Sigmoid colon (tissue), 7 donors: ENCODE measurements at places on chromosomes 2 and 18. TPM values are rescaled to one million over a fixed set of nuclear protein-coding genes. Genes with fewer than 3 reads are reported as not detected.

The SLC25A52 gene
- not detected for total RNA-seq

The EMILIN1 gene
- total RNA-seq: 333 TPM

The COX5B gene
- 796 TPM for total RNA-seq

GRCh38 chr2:239181074-239181902, 219.5 kb downstream of the HDAC4 start:
- no peaks in the 10 kb centered on the region for H3K27me3 ChIP-seq
- peak; percentile 60 for DNase-seq
- H3K4me3 ChIP-seq: no peak overlapping the region
- peaks cover 7% of the 10 kb centered on the region for H3K4me1 ChIP-seq
- H3K36me3 ChIP-seq: peaks cover 19% of the 10 kb centered on the region

- no peak for DNase-seq
- H3K36me3 ChIP-seq: peaks cover 4% of the 10 kb centered on the region
- H3K4me1 ChIP-seq: no peaks in the 10 kb centered on the region
These were observed 48.6 kb downstream of the SF3B1 start for GRCh38 chr2:197386242-197386641.

DNA sequence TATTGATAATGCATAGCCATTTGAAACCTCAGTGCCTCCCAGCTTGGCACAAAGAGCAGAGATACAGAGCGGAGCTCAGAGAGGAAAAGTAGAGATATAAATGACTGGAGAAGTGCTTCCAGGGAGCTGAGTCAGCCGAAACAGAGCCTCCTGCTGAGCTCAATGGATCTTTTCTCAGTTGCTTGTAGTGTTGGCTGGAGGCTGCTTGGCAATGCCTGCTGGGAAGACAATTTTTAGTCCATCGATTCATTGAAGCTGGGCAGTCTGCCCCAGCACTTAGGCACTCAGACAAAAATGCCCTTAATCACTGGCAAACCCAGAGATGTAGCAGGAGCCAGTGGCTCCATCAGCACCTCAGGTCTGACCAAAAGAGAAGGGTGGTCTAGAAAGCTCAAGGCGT, 81.3 kb upstream of the SETBP1 start:
- no peaks in the 10 kb centered on the region for H3K4me1 ChIP-seq

- H3K27ac ChIP-seq: no peak overlapping the region
- no peak overlapping the region for H3K4me3 ChIP-seq
- DNase-seq: peak; percentile 62
- H3K4me1 ChIP-seq: peaks cover 7% of the 10 kb centered on the region
These were observed 94.3 kb downstream of the TWIST2 start for GRCh38 chr2:238942080-238942725.

DNA sequence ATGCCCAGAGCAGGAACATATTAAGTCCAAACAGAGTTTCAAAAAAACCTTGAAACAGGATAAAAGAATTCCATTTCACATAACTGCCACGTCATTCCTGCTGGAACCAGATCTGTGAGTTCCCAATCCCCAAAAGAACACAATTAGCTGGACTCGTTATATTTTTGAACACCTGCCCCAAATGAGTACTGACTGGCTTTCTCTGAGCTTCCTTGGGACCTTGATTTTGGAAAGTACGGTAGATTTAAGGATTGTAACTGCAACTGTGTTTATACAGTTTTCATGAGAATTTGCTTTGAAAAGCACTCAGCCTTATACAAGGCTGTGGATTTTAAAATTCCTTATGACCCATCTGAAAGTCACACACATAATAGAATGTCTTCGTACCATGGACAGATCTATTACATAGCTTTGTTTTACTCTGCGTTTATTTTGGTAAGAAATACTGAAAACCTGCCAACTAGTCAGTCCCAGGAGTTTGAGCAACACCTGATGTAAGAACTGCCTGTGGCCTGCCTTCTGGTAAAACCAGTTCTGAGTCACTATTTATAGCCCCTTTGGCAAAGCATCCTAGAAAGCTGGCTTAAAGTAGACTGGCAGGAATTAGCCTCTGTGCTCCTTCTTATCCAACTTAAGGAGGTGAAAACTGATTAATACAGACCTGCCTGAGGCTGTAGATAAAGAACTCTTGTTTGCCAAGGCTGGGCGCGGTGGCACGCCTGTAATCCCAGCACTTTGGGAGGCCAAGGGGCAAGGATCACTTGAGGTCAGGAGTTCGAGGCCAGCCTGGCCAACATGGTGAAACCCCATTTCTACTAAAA, 48.1 kb downstream of the MERTK start:
- no peaks in the 10 kb centered on the region for H3K36me3 ChIP-seq
- H3K27ac ChIP-seq: peak overlapping the region; percentile 65
- peak; percentile 76 for DNase-seq
- no peaks in the 10 kb centered on the region for H3K27me3 ChIP-seq
- peaks cover 35% of the 10 kb centered on the region for H3K4me1 ChIP-seq
- no peak overlapping the region for H3K4me3 ChIP-seq

GRCh38 chr18:78675231-78675630, 304.4 kb upstream of the SALL3 start:
- no peak overlapping the region for H3K4me3 ChIP-seq

DNA sequence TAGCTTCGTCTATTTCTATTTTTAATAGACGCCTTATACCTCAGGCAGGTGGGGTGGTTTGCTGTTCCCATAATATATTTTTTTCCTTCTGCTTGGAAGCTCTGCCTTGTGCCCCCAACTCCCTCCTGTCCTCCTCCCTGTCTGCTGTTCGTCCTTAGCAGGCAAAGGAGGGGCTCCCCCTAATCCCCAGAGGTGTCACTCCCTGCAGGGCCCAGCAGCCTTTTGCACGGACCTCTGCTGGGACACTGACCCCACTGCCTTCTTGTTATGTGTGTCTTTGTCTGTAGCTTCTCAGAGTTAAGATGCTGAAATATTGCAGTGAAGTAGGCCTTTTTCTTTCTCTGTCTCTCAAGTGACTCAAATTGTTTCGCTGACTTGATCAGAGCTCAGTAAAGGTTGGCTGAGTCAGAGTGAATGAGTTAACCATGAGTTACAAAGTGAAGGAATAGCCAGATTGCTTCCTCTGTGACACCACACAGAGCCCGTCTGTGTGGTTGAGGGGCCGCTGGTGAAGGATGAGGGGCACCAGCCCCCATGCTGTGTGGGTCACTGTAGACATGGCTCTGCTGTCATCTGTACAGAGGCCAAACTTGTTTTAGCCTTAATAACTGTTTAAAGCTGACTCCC, 47.7 kb downstream of the PRKCE start:
- no peak overlapping the region for H3K4me3 ChIP-seq
- DNase-seq: no peak
- no peaks in the 10 kb centered on the region for H3K4me1 ChIP-seq
- no peaks in the 10 kb centered on the region for H3K36me3 ChIP-seq
- no peaks in the 10 kb centered on the region for H3K27me3 ChIP-seq
- peak overlapping the region; percentile 75 for H3K27ac ChIP-seq
